ENCODE measurements at places on chromosomes 5 and 9.

- DNase-seq: no peak
These were observed 23.5 kb upstream of the SNX2 start for GRCh38 chr5:122751293-122751782.

- DNase-seq: no peak
These were observed 29.6 kb upstream of the DTWD2 start for GRCh38 chr5:119017994-119018393.

DNA sequence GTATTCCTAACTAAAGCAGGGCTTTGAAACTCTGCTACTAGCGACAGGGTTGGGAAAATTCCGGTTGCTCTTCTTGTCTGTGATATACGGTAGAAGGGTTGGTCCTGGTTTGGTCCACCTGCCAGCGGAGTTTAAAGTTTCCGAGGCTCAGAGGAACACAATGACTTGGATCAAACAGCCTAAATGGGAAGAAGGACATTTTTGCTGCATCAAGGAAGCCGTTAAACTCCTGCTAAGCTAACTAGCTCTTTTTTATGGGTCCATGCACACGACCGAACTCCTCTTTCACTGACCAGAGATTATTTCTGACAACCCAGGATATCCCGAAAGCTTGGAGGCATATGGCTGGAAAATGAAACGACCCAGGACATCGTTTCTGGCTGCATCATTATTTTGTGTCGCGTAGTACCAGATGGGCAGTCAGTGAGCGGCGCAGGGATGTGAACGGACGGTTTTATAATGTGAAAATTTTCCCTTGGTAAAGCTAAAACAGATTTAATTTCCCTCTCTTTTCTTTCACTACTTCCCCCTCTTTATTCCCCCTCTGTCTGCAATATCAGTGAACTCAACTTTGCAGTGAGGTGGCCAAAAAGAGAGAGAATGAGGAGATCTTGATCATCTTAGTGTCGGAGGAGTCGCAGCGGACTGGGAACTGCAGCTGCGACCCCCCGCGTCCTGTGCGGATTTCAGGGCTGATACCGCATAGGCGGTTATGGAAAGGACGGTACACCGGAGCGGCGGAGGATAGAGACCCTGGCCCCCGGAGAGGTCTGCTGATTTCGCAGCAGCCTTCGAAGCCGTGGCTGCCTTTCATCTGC is at the start of gene LURAP1L:
LURAP1L (plus strand) TSS at position 160 of the 818 bp plus-strand sequence. CDS start 696 bp downstream, outside the sequence.
- no peak for DNase-seq

DNA sequence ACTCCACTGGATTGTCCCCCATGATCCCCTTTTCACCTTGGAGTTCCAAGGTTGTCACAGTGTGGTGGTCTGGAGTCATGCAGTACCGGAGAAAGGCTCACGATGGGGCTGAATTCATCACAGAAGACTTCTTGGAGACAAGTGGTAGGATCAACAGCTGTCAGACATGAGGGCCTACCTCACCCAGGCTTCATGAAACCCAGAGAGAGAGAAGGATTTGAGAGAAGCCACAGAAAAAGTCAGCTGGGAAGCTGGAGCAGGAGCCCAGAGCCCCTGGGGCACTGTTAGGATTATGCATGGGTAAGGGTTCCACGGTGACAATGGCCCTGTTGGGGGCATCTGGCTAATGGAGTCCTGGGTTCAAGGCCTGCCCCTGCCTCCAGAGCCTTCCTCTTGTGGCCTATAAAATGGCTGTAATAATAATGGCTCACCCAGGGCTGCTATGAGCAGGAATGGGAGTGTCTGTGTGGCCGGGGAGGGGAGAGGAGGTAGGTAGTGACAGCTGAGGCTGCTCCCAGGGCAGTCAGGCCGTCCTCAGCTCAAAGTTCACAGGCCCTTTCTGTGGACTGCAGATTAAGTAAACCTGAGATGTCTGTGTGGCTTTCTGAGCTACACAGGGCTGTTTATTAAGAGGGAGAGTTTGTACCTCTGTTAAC is 910 bp downstream of the TRIM14 start:
- DNase-seq: no peak

DNA sequence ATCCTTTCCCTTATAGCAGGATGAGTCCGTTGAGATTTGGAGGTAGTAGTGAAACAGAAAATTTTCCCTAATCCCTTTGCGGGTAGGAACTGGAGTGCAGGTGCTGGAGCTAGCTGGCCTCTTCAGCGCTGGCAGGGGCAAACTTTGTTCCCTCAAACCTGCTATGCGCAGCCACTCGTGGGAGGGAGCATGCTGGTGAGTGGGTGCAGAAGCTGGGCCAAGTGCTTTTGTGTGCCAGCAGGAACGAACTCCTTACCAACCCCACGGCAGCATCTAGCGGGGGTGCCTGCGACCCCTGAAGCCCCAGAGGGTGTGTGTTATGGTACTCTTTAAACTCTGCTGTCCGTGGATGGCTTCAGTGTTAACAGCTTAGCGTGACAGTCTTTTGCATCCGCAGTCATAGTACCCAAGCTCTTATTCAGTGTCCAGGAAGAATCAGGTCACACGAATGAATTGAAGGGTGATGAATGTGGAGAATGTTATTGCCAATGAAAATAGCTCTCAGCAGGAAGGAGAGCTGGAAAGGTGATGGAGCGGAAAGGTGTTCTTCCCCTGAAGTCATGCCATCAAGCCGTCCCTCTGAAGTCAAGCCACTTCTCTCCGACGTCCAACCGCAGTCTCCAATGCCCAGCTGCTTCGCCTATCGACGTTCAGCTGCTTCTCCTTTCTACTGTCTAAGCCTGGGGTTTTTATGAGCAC is 1445.1 kb upstream of the CDH9 start:
- DNase-seq: no peak

DNA sequence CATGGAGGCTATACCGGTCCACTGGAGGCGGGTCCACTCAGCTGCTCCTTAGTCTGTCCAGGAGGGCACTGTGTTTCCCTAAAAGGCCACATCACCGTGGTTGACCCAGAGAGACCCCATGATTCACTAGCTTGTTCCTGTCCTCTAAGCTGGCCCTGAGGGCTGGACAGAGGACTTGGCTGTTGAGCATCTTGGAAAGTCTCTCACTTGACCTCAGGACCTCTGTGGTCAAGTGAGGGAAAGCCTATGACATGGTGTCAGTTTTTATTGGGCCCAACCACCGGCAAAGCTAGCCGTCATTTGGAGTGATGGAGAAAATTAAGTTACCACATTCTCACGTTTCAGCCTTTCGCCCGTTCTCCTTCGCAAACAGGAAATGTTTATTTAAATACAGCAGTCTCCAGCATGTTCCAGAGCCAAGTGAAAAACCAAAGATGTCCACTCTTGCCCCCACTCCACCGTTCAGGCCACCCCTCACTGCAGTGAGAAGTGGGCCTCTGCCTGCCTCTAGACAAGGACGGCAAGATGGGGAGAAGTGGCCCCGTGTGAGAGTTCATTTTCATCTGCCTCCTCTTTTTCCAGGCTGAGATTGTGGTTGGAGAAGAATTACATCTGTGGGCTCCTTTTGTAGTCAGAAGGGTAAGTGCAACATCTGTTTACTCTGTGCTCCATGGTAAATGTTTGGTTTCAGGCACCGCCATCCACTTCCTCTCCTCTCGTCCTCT is 4.4 kb downstream of the SLIT3 start:
- DNase-seq: no peak

DNA sequence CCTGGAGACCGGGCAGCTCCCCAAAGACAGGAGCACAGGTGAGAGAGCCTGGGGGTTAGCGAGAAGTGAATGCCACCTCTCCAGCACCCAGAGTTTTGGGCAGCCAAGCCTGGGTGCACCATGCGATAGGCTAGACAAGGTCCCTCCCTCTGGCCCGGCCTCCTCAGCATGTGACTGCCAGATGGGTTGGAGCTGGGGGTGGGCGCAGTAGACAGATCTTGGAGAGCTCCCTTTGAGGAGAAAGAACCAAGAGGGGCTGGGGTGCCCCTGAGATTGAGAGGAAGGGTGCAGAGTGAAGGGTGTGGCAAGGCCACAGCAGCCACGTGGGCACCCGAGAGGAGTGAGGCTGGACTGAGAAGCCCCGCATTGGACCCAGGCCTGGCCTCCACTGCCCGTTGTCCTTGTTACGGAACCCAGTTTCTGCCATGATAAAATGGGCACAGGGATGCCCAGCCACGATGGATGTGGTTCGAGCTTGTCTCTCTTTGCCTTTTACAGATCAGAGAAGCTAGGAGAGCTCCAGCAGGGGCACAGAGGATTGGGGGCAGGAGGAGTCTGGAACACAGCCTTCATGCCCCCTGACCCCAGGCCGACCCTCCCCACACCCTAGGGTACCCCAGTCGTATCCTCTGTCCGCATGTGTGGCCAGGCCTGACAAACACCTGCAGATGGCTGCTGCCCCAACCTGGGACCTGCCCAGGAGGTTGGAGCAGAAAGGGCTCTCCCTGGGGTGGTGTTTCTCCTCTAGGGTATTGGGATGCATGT is 1.4 kb downstream of the TMEM141 start:
- DNase-seq: no peak

Measured in stimulated activated CD8-positive, alpha-beta memory T cell treated with anti-CD3 and anti-CD28 coated beads, Interleukin-2, amount 100 ng/mL, for 1 hour (primary cell).